Stimulated activated CD4-positive, alpha-beta T cell treated with anti-CD3 and anti-CD28 coated beads, Interleukin-2, amount 100 ng/mL, for 4 hours (primary cell): ENCODE measurements at places on chromosomes 11 and 22.
A peak's percentile ranks its signal among the peaks of the same experiment; 100 is the strongest.

DNA sequence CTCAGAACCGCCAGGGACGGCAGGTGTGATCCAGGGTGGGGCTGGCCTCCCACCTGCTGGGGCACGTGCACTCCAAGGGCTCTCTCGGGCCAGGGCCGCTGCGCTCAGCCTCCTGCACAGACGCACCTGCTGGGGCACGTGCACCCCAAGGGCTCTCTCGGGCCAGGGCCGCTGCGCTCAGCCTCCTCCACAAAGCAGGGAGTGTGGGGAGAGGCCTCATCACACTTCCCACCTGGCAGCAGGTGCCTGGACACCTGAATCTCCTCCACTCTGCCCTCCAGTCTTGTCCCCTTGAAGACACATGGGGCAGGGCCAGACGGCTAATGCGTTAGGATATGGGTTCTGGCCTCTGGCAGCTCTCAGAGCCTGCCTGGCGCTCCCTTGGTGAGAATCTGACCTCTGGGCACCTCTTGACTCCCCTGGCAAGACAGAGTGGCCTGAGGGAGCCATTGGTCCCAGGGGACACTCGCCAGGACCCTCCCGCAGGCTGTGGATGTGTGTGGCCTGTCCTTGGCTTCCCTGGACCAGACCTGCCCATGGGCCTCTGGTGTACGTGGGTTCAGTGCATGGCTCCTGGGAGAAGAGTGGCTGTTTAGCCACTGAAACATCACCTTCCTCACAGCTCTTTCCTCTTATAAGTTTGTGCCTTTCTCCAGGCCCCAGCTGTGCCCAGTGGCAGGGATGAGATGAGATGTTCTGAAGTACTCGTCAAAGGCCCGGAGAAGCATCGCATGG is 73.5 kb downstream of the BRD1 start:
- DNase-seq, result no peak

- peak; percentile 82 for DNase-seq
These were observed at the start of gene DTX4 for GRCh38 chr11:59171508-59172322. Gene DTX4 (plus strand): TSS chr11:59172132. CDS start chr11:59172596, 464 bp downstream.

GRCh38 chr22:45843986-45844385 is 133.0 kb downstream of the WNT7B start:
- no peak for DNase-seq

DNA sequence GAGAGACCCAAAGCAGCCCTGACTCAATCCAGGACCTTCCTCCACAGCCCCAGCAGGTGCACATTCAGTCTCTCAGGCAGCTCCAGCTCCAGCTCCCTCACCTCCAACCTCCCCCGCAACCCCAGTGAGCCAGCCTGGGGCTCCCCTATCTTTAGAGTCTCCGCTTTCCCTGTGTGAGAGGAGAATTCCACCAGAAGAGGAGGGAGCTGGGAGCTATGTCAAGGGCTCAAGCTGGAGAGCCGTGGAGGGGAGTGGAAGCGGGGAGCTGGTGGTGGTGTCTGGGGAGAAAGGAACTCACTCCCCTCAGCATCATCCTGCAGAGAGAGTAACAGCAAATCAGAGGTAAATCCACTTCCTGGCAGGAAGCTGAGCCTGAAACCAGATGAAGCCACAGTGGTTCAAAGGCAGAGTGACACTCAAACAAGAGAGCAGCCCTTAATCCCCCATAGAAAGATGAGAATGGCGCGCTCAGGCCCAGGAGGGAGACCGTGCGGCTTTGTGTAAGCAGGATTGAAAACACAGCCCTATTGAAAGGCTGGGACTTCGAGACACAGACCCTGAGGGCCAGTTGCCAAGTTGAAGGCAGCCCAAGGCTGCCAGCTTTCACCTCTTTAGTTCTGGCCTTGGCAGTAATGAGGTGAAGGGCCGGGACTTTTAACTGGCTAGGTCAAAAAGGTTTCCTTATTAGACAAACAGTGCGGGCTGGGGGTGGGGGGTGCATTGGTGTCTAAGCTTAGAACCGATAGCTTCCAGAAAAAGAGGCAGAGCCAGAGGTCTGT is 21.4 kb upstream of the CDON start:
- DNase-seq, result no peak

- DNase-seq, result no peak
These were observed 16.5 kb downstream of the CCND1 start for GRCh38 chr11:69657456-69657910.

- DNase-seq, result no peak
These were observed 1104.4 kb upstream of the CCDC90B start for GRCh38 chr11:84390441-84391078.

GRCh38 chr22:19059481-19060278 is 62.5 kb downstream of the DGCR2 start:
- DNase-seq, result no peak

DNA sequence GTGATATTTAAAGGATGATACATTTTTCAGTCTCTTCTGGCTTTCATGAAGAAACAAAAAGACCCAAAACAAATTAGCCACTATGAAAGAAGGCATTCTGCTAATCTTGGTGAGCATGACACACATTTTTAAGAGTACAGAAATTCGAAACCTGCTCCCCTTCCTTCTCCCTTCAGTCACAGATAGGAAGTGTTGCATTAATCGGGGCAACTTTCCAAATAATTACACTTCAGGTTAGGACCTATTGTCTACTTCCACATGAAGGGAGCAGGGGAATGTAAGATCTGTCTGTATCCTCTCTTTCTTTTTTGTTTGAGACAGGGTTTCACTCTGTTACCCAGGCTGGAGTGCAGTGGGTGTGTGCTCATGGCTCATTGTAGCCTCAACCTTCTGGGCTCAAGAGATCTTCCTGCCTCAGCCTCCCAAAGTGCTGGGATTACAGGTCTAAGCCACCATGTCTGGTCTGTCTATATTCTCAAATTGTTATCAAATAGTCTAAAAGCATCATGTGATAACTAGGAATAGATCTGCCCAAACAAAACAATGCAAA is 45.8 kb downstream of the NCAM1 start:
- DNase-seq, result no peak

DNA sequence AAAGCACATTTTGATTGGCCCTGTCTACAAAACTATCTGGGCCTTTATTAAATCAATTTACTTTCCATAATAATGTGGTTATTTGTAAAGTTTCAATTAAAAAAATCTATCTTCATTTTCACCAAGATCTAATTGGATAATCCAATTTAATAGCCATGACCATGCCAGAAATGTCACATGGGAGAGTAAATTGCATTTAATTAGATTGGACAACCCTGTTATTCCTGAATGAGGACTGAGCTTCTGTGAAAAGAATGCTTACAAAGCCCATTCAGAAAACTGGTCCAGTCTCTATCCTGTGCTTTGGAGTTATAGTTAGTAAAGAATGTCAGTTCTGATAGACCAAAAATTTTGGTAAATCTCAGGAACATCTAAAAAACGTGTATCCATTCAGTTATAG is 541.9 kb upstream of the ANO5 start:
- DNase-seq, result no peak

DNA sequence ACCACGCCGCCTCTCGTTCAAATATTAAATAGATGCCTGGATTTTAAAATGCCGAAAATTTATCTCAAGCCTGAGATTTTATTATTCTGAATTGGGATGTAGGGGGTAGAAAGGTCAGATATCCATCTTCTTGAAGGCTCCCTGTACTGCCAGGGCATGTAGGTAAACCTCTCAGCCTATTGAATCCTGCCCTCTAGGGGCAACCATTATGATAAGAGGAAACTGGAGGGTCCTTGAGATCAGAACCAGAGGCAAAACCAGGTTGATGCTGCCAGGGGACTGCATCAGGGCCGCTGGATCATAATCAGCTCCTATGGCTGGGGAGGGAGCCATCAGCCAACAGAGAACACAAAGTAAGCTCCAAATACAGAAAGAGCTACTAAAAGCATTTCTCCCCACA is 92.4 kb downstream of the KCNC1 start:
- no peak for DNase-seq

DNA sequence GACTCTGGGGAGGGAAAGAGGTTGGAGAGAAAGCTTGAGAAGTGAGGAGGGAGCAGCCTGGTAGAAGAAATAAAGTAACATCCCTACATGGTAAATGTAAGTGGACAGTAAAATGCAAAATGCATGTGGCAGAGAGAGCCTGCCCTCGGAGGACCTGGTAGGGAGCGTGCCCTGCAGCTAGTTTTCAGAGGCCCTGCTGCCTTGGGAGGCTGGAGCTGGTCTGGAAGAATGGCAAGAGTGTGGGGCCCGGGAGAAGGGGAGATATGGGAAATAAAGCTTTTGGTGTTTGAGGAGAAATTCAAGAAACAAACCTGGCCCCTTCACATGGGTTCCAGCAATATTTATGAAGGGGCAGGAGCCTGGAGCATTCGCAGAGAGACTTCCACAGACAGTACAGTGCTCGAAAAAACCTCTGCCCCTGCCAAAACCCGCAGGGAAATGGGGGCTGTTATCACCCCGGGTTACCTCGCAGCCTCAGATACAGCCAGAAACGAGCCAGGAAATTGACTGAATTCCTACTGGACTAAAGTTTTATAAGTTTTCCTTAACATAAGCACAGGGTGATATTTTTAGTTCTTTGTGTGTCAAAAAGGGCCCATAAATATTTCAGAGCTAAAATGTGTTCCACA is 363.0 kb downstream of the TENM4 start:
- no peak for DNase-seq

DNA sequence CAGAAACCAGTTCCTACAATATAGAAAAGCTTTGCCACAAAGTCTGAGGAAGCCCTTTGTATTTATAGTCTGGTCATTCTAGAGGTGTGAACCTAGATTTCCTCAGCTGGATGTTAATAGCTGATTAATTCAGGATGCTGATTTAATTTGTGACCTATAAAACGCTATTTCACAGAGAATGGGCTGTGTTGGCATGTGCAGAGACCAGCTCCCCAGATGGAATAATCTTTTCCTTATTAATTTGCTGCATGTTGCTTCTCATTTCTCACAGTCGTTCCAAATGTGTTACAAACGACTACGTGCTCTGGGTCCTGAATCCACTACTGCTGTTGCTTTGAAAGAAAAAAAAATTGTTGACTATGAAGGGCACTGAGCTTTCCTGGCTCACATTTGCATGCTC is 49.3 kb downstream of the BDNF start:
- no peak for DNase-seq

DNA sequence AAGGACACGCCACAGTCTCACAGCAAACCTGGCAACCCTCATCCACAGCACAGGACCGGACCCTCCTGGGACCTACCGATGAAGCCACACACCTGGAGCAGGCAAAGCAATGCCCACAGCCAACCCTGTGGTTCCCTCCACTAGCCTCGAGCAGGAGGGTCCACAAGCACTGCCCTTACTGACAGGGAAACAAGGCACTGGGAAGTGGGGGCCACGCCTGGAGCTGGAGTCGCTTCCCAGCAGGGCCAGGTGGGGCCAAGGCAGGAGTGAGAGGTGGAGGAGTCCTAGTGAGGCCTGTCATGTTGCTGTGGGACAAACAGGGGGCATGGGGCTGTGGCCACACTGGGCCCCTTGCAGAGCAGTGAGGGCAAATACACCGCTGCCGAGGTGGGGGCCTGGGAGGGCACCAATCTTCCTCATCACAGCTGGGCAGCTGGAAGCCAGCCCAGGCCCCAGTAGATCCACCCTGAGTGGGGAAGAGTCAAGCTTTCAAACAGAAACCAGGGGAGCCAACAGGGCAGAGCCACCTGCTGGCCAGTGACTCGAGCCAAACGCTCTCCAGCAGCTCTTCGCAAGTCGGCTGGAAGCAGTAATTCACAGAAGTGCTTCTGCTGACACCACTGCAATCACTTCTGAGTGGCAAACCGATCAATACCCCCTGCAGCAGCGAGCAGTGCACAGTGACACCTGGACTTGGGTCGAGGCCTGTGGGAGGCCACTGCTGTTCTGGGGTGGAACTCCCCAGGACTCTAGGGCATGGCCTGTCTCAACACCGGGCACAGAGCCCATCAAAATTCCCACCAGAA is 13.7 kb downstream of the SULT4A1 start:
- DNase-seq, result no peak

- DNase-seq, result no peak
These were observed 97.9 kb upstream of the TENM4 start for GRCh38 chr11:79538775-79539174.

GRCh38 chr11:689625-690024 is 5.4 kb downstream of the DEAF1 start:
- DNase-seq, result no peak

DNA sequence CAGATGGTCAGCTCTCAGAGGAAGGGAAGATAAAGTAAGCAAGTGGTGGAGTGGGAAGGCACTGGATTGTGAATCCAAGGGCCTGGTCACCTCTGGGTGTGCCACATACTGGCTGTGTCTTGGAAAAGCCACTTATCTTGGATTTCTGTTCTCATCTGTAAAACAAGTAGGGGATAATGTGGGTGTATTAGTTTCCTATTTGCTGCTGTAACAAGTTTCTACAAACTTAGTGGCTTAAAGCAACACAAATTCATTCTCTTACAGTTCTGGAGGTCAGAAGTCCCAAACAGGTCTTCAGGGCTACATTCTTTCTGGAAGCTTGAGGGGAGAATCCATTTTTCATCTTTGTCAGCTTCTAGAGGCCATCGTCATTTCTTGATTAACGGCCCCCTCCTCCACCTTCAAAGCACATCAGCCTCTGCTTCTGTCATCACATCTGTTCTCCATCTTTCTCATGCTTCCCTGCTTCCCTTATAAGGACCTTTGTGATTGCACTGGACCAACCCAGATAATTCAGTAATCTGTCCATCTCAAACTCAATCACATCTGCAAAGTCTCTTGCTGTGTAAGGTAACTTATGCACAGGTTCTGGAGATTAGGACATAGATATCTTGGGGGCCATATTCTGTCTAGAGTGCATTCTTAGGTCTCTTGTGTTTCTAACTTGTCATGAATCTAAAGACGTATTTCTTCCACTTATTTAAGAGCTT is 75.9 kb downstream of the C22orf31 start:
- no peak for DNase-seq

DNA sequence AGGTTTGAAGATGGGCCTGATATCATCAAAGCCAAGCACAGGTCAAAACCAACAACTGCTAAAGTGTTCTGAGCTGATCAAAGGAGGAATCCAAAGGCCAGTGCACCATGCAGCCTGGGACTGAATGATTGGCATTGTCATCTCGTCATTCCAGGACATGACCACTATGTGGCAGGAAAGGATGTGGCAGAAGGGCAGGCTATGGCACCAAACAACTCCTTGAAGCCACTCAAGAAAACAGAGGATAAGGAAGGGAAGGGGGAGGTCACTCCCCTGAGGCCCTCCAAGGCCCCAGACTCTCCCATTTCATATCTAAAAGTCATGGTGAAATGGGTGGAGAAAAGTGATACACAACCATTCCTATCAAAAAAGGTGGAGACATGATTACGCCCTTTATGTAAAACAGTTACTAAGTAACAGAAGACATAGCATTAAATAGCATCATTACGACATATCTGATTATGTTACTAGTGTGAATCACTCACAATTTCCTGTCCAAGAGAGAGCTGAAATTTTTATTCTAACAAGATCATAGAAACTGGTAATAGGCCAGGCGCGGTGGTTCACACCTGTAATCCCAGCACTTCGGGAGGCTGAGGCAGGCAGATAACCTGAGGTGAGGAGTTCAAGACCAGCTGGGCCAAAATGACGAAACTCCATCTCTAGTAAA is 49.3 kb downstream of the AHNAK start:
- no peak for DNase-seq
